Activated CD4-positive, CD25-positive, alpha-beta regulatory T cell treated with anti-CD3 and anti-CD28 coated beads, Interleukin-2, amount 50 U/mL, for 72 hours (primary cell): ENCODE measurements at places on chromosomes 16 and 17.

- no peak for DNase-seq
Observed at GRCh38 chr16:69412287-69412686, 12.1 kb upstream of the CYB5B start.

- no peak for DNase-seq
Observed at GRCh38 chr16:10921536-10922327, 20.5 kb downstream of the DEXI start.

GRCh38 chr17:82419540-82419939 is 1.2 kb upstream of the OGFOD3 start:
- no peak for DNase-seq

GRCh38 chr16:56966093-56966475 is 4.3 kb downstream of the CETP start:
- DNase-seq = no peak
